ENCODE measurements at places on chromosomes 6 and 20.

DNA sequence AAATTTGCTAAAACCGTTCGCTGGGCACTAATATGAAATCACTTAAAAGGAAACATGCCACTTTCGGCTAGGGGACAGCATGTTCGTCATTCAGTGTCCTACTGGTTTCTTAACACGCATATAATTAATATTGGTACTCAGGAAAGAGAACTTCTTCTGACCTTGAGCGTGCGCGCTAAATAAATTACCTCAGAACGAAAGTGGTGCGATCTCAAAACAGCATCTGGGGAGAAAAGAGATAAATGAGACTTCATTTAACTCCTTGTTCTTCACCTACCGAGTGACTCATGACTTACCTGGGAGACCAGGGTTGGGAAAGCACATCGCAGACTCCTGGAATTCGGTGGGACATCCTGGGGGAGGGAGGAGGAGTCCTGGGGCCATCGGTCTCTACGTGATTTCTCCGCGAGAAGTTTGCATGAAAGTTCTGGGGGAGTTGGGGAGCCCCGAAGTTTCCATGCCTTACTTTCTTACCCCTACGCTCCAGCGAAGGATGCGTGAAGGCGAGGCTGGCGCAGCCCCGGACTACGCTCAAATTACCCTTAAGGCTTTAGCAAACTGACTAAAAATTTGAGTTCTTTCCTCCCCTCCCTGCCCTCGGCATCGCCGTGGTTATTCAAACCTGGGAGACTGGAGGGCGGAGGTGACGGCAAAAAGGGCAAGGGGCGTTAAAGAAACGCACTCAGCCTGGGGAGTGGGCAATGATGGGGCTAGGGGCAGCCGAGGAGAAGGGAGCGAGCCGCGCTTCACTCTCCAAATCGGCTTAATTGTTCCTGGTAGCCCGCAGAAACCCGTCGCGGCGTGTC lies 1.1 kb upstream of the BEND6 start:
- peak; percentile 29 for DNase-seq

DNA sequence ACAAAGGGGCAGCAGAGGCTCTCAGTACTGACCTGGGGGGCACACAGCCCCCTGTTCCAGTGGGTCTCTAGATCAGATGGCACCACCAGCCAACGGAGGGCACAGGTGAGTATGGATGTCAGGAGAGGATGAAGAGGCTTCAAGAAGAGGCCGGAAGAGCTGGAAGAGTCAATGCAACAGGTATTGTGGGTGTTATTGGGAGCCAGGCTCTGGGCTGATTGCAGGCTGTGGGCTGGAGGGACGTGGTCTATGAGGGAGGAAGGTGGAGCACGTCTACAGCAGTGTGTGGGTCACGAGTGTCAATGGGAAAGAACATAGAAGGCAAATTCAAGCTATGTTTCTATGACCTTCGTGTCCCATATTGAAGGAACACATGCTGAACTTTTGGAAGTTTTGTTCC lies 18.8 kb upstream of the TAGAP start:
- no peak for DNase-seq

DNA sequence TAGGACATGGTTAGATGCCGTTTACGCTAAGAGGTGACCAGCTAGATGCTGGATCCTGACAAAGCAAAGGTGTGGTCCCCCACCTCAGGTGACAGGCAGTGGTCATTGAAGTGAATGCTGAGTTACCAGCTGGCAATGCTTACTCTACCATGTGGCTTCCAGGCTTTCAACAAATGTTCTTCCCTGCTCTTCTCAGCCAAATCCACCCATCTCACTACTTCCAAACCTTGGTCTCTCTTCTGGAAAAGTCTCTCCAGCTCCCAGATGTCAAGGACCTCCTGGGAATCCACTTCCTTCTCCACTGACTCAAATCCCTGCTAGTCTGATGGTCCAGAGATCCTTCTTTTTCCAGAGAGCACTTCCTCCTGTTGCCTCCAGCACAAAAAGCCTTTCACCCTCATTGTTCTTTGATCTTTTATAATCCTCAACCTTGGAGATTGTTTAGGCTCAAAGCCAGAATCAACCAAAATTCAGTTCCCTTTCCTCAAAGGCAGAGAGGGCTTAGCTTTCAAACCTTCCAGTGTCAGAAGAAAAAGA lies 228.0 kb downstream of the ZNF217 start:
- DNase-seq = no peak

GRCh38 chr6:158559895-158560835 lies at the start of gene TMEM181:
TSS of gene TMEM181 (plus strand) at chr6:158560091. CDS start at chr6:158560225, 134 bp downstream.
- DNase-seq = peak; percentile 93

GRCh38 chr20:44273231-44274215 lies 26.4 kb downstream of the GDAP1L1 start:
- DNase-seq = no peak

DNA sequence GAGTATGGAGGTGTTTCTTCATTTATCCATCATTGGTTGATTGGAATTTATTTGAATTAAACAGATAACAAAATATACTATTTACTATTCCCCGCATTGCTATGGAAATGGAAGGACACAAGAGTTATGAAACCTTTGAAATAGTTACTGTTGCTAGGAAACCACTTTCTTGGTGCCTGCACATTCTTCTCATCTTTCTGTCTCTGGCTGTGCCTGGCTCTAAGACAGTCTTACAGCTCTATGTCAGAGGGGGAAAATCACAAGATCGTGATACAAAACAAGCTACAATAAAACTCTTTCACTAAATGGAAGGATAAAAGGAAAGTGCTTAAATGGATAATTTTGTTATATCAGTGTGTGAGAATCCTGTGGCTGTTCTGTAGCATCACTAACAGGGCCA lies 453.0 kb downstream of the LMBRD1 start:
- DNase-seq = no peak

DNA sequence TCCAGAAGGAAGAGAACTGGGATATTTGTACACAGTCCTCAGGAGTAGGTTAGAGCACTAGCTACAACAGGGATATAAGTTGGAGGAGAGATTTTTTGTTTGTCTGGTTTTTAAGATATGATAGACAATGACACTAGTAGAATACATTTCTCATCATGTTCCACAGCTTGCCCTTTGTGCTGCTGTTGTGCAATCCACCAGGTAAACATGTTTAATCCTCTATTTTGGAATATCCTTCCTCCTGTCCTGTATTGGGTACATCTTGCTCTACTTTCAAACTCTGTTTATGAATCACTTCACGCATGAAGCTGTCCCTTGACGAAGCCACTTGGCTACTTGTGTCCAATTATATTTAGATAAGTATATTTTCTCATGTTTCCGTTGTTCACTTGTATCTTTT lies 153.6 kb upstream of the TENT5A start:
- DNase-seq = no peak

- no peak for DNase-seq
Observed at GRCh38 chr6:6058054-6058444, 51.3 kb upstream of the NRN1 start.
